ENCODE measurements at places on chromosomes 13 and 19.

GRCh38 chr19:55176076-55176475, 4.0 kb downstream of the SYT5 start:
- no peak for DNase-seq

DNA sequence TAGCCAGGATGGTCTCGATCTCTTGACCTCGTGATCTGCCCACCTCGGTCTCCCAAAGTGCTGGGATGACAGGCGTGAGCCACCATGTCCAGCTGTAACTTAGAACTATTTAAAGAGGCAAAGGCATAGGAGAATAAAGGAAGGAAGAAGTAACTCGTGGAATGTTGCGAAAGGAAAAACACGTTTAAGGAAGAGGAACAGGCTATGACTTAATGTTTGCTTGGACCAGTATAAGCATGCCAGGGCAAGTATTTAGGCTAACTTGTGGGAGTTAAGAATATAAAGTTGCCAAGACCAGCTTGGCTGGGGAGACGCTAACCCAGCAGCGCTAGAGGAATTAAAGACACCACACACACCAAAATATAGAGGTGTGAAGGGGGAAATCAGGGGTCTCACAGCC, 33.5 kb downstream of the ZNF844 start:
- DNase-seq = no peak

GRCh38 chr13:107650081-107650701, 565.1 kb downstream of the LIG4 start:
- DNase-seq = peak; percentile 48

- DNase-seq = no peak
Measured at GRCh38 chr13:93753639-93754038, 527.0 kb downstream of the GPC6 start.

GRCh38 chr13:48485432-48485831, 47.4 kb downstream of the RCBTB2 start:
- DNase-seq = no peak

DNA sequence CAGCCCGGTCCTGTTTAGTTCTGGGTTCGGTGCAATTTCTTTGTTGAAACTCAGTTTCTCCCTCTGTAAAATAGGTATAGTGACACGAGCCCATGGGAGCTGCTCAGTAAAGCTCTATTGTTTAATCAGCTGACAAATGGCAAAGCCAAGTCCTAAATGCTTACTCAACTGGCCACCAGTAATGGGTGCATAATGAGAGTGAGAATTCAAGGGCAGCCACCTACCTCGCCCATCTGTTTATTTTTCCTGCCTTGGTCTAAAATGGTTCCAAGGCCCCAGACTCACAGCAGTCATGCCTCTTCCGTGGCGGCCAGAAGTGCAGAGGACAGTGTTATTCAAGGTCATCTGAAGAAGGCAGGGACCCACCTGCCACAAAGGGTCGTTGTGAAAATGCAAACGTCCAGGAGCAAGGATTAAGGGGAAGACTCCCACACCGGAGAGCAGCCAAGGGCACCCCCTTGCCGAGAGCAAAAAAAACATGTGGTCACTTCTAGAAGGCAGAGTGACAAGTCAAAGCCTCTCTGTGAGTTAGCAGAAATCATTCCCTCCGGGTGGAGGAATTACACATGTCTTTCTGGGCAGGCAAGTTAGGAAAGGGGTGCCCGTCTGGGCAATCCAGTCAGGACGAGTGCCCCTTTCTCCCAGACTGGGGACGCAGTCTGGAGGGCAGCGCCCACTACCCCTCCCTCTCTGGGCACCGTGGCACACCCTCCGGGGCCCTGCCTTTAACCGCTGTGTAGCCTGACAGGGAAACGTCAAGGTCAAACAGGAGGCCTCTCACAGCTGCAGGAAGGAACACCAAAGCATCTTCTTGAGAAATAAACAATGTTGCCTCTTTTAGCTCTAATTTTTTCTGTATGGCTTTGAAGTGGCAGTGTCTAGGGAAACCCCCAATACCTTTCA, 186.2 kb downstream of the FOXO1 start:
- DNase-seq = no peak

GRCh38 chr19:325173-325936, 19.2 kb downstream of the MIER2 start:
- no peak for DNase-seq

GRCh38 chr19:32333227-32333626, 12.2 kb upstream of the ZNF507 start:
- DNase-seq = no peak

DNA sequence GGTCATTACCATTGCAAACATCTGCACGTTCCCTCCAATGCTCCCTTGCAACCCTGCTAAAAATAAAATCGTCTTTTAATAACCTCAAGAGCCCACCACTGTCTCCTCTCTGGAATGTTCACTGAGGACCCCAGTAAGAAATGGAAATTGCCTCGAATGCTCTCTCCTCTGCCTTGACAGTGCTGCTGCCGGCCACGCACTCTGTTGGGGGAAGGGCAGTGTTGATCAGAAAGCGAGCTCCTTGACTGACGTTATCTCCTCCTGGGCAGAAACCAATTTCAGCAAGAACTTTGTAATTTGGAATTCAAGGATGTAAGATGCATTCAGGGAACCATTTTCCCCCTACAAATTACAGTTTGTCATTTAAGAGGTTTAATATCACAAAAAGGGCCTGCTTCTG, 718.5 kb downstream of the UQCRFS1 start:
- no peak for DNase-seq

GRCh38 chr19:40264314-40265054, 20.7 kb downstream of the AKT2 start:
- no peak for DNase-seq

DNA sequence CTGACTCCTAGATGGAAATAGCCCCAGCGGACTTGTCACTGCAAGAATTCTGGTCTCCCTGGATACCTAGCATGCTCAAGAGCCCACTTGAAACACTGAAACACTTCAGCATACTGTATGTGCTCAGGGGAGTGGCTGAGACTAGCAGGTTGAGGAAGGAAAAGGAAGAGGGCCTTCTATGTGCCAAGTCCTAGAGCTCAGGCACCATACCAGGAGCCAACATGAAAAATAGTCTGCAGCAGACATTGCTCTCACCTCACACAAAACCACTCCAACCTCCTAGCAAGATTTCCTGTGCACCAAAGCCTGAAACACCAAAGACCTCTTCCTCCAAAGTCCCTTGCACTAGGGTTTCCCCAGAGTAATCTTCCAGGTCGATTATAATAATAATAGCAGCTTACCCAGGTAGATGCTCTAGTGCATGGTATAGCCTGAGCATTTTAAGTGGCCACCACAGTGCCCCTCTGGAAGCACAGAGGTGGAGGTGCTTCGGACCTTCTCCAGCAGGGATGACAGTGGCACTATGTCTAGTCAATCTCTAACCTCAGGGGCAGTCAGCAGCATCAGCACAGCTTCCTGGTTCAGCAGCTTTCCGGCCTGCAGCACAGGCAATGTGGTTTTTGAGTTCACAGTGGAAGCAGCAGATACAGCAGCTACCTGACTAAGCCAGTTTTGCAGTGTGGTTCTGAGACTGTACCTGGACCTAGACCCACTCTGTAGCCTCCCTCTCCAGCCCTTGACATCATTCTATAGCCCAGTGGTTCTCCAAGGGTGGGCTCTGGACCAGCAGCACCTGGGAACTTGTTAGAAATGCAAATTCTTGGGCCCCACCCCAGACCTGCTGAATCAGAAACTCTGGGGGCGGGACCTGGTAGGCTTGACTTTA, 45.6 kb upstream of the UBE2L5 start:
- peak; percentile 59 for DNase-seq

DNA sequence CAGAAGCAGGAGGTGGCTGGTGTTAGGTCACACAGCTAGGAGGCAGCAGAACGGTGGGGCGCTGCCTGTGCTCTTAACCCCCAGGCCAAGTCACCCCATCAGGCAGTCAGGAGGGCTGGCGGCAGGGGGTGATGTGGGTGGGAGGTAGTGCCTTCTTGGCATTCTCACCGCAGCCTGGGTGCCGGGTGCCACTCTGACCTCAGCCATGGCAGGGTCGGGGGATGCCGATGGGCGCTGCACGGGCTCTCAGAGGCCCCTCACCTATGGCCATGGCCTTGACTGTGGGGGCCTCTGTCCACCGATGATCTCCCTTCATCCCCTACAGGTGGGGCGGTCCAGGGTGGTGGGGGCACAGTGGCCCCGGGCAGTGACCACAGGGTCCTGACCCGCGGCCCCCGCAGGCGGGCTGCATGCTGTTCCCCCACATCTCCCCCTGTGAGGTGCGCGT, 5.6 kb downstream of the PTOV1 start:
- DNase-seq = no peak

DNA sequence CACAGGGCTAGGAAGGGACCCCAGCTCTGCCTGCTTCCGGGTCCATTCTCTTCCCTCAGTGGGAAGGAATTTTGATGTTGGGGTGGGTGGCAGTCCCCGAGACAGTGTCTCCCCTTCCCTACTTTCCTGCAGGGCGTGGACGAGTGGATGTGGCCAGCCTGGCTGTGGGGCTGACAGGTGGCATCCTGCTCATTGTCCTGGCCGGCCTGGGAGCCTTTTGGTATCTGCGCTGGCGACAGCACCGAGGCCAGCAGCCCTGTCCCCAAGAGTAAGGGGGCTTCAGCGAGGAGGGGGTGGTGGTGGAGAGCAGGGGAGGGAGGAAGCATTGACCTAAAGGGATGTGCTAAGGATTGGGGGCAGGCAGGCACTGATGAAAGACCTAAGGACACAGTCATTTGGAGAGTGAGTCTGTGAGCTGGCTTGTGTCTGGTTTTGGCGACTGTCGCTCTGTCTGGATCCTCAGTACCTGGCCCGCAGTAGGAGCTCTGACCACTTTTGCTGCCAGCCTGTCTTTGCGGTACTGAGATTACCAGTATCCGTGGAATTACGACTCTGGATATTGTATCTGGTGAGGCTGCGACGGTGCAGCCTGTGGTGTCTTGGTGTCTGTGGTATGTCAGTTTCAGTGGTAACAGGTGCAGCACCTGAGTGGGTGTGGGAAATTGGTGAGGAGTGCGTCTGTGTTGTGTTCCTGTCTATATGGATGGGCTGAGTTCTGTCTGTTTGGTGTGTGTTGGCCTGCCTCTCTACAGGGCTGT, 2.4 kb upstream of the PRR12 start:
- DNase-seq = no peak

GRCh38 chr19:2394442-2395292, 32.7 kb downstream of the TIMM13 start:
- peak; percentile 52 for DNase-seq

- no peak for DNase-seq
Measured at GRCh38 chr19:30202060-30202600, 170.1 kb upstream of the ZNF536 start.

GRCh38 chr13:85864963-85865530, 65.8 kb upstream of the SLITRK6 start:
- peak; percentile 37 for DNase-seq

DNA sequence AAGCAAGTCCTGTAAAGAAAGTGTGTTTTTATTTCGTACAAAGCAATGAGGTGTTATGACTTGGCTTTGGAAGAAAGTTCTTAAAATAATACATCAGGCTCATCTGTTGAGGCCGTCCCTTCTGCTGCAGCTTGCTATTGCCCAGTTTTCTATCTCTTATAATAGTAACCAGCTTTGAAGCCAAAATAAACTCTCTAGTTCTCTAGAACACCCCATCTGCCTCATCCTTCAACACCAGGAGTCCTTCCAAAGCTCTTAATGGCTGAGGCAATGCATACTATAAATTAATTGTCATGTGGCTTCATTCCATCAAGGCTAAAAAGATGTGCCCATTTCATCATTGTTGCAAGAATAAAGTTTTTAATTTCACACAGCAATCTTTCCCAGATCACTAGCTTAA, 49.4 kb upstream of the IPO5 start:
- DNase-seq = no peak

GRCh38 chr19:11506101-11506555, 489 bp upstream of the ZNF653 start:
- DNase-seq = no peak

GRCh38 chr13:52010890-52011631, at the start of gene ATP7B:
Gene ATP7B, minus strand, starts transcription at chr13:52011450. Its CDS starts 113 bp downstream, at chr13:52011337.
- DNase-seq = peak; percentile 62

DNA sequence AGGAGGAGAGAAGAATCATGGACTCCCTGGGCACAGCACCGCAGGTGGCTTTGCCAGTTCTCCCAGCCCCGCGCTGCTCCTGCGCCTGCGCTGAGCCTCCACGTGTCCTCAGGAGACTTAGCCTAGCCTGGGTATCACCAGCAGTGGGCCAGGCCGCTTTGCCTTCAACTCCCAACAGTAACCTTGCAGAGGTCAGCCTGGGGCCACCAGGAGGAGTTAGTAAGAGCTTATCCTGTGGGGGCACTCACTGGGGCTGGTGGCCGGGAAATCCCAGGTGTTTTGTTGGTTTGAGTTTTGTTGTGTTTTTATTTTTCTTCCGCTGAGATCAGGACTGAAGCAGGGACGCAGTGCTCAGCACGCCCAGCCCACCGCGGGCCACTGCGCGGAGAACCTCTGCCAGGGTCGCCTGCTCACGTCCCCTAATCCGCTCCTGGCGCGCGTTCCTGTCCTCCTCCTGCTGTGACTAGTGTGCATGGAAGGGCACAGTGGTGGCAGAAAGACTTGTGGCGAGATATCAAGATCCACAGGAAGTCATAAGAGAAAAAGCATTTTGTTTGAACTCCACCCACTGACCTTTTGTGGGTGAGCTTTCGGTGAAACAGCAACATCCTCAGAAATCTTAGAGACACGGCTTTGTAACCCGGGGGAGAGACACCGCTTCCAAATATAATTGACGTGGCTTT, 207.4 kb upstream of the RFC3 start:
- peak; percentile 73 for DNase-seq

GRCh38 chr13:90933097-90933826, 414.2 kb upstream of the MIR17HG start:
- DNase-seq = no peak

DNA sequence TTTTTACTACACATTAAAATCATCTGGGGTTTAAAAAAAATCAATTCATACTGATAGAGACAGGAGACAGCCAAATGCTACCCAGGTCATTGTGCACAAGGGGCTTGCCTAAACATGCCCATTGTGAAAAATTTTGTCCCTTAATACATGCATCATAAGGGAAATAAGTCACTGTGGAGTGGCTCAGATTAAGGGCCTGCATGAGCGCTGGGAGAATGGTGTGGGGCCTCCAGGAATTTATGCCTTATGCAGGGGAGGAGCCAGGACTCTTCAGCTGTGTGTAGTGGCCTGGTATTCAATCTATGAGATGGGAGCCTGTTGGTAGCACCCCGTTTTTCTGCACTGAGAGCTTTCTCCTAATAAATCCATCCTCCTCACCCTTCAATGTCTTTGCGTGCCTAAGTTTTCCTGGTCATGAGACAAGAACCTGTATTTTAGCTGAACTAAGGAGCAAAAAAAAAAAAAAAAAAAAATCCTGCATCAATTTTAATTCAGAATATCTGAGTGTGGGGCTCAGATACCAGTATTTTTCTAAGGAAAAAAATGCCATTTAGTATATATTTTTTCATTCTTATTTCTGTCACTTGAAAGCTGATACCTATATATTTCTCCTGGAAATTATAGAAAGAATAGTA, 997.6 kb upstream of the ATXN8OS start:
- DNase-seq = peak; percentile 71

DNA sequence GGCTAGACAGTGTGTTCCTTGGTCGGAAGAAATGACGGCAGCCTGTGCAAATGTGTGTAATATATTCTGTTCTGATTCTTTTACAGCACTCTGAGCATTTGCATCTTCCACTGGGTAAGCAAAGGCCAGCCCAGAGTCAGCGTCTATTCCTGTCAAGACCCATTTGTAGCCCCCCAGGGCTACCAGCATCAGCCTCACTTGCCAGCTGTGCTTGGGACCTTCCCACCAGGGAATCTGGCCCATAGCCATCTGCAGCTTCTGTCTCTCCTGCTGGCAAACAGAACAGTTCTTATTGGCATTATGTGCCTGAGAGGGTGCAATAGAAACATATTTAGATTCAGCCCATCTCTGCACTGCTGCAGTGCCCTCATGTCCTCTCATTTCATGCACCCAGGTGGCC, 6.0 kb upstream of the IGLON5 start:
- DNase-seq = no peak

Measured in KBM-7 (cell line).